ENCODE measurements at places on chromosomes 12 and 14. TPM values are rescaled to one million over a fixed set of nuclear protein-coding genes. Genes with fewer than 3 reads are reported as not detected.
A peak's percentile ranks its signal among the peaks of the same experiment; 100 is the strongest.

DNA sequence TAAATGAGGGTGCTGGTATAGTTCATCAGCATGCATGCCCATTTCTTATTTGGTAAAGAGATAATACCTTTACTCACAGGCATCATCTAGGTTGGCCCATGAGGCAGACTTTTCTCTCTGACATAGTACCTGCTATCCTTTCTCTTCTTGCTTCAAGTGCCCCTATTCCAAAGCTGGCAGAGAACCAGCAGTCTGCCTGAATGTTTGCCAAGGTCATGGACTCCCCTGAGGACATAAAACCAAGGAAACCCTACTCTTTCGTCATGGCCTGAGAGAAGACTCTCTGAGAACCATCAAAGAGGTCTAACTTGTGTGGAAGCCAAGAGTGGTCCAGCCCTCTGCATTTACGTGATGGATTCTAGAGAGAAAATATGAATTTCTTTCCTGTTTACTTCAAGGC, 11.9 kb downstream of the PPP1R36 start:
- peaks cover 6% of the 10 kb centered on the region for H3K4me1 ChIP-seq
- no peak overlapping the region for H3K4me3 ChIP-seq
- no peak for DNase-seq
- no peaks in the 10 kb centered on the region for H3K27me3 ChIP-seq
- H3K36me3 ChIP-seq, result no peaks in the 10 kb centered on the region

GRCh38 chr12:96044017-96044942, 8.9 kb upstream of the LTA4H start:
- no peaks in the 10 kb centered on the region for H3K36me3 ChIP-seq
- DNase-seq, result no peak
- H3K27me3 ChIP-seq, result no peaks in the 10 kb centered on the region
- no peak overlapping the region for H3K4me3 ChIP-seq

DNA sequence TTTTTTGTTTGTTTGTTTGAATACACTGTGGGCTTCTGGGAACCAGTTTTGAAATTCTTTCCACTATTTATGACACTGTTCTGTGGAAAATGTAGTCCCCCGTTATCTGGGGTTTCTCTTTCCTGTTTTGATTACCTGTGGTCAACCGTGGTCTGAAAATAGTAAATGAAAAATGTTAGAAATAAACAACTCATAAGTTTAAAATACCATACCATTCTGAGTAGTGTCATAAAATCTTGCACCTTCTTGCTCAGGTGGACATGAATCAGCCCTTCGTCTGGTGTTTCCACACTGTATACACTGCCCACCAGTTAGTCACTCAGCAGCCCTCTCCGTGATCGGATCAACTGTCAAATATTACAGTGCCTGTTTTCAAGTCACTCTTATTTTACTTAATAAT, 5.1 kb upstream of the PAPOLA start:
- peaks cover 6% of the 10 kb centered on the region for H3K4me1 ChIP-seq
- no peak overlapping the region for H3K4me3 ChIP-seq
- H3K27ac ChIP-seq, result no peak overlapping the region
- H3K36me3 ChIP-seq, result no peaks in the 10 kb centered on the region

DNA sequence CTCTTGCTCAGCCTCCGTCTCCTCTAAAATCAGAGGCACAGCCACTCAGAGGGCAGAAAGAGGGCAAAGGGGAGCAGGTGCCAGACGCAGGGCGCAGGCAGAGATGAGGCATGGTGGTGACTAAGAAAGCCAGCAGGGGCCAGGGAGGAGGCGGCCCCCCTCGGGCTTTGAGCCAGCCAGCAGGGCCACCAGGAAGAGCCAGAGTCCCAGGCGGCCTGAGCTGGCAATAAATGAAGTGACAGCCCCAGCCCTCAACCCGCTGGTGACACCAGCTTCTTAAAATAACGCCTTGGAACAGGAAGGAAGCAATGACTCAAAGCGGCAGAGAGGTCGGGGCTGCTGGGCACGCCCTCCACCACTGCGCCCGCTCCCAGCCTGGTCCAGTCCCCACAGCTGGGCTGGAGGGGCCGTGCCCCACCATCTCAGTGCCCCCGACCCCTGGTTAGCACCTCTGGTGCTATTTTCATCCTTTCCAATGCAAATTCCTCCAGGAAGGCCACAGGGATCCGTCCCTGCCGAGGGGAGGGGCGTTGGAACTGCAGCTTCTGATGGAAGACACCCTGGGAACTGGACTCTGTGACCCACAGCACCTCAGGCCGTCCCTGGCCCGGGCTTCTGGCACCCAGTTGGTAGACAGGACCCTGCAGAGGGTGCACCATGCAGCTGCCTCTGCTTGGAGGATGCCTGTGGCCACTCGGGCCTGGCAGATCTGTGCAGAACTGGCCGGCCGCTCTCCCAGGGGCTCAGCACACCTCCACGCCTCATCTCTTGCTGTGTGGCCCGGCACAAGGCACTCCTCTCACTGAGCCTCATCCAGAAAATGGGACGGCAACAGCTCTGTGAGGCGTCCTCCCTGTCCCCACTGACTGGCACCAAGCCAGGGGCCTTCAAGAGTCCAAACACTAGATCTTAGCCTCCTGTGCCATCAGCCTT, 113.7 kb downstream of the NCOR2 start:
- peak overlapping the region; percentile 46 for H3K4me3 ChIP-seq
- DNase-seq, result peak; percentile 93
- peaks cover 72% of the 10 kb centered on the region for H3K4me1 ChIP-seq
- H3K27ac ChIP-seq, result peak overlapping the region; percentile 91
- peaks cover 6% of the 10 kb centered on the region for H3K36me3 ChIP-seq

DNA sequence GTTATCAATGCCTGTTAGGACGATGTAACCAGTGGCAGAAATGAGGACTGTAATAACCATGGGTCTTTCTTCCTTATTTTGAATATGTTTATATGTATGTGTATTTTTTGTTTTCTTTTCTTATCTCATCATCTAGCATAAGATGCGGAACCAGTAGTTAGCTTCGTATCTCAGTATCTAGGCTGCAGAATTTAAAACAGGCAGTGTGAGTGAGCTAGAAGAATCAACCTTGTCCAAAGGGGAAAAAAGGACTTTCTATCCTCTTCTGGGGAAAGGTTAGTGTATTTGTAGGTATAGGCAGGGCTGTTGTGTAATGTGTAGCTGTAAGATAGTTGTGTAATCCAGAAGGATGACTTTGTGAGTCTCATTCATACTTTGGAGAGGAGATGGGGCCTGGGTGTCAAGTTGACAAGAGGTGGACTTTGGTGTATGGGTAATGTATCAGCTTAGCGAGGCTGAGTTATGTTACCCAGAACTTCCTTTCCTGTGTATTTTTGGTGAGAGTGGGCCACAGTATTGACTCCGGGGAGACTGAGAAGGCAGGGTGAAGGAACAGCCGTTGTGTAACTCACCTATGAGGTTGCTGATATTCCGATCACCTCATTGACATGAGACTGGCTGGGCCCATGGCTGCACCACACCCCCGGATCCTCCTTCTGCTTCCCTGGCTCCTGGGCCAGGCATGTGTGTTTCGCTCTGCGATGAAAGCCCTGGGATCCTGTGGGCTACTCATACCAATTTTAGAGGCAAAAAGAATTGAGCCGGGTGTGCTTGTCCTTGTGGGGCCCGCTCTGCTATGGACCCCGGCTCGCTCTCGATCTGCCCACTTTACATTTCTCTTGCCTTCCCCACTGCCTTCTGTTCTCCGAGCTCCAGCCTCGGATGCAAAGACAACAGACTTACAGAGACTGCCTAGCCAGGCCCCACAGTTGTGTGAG, 24.3 kb downstream of the DLK1 start:
- H3K36me3 ChIP-seq, result no peaks in the 10 kb centered on the region
- no peak overlapping the region for H3K4me3 ChIP-seq
- H3K27ac ChIP-seq, result no peak overlapping the region
- no peaks in the 10 kb centered on the region for H3K4me1 ChIP-seq
- no peak for DNase-seq

The STYK1 gene
- 2.0 TPM for total RNA-seq

The DPF3 gene
- total RNA-seq, result 0.62 TPM
